Gastrocnemius medialis (tissue), 4 donors: ENCODE measurements at places on chromosomes 5 and 9. TPM values are rescaled to one million over a fixed set of nuclear protein-coding genes. Genes with fewer than 3 reads are reported as not detected.

DNA sequence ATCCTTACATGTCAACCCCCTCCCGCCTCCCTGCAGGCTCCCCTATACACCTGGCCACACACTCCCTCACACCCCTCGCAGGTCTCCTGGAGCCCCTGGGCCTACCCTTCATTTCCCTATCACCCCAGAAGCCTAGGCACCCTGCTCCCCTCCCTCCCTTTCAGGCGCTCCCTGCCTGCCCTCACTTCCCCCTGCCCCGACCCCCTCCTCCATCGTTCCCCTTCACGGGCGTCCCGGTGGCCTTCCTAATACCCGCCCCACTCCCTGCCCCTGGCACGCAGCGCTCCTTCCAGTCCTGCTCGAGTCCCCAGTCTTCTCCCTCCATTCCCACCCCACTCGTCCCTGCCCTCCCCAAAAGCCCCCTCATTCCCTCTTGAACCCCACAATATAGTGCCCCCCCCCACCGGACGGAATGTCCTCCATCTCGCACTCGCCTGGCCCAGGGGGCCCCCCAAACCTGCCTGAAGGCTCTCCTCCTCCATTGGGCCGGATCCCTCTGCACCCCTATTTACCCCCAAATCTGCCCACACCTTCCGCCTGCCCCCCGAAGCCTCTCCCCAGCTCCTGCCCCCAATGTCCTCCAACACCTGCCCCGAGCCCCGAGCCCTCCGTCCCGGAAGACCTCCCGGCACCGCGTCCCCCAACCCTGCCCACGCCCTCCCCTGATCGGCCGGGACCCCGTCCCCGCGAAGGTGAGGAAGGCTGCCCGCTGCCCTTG lies 746 bp downstream of the STRBP start:
- no peaks in the 10 kb centered on the region for H3K27me3 ChIP-seq
- H3K4me3 ChIP-seq: peak overlapping the region; percentile 82
- H3K36me3 ChIP-seq: no peaks in the 10 kb centered on the region
- no peak for DNase-seq
- H3K4me1 ChIP-seq: no peaks in the 10 kb centered on the region

DNA sequence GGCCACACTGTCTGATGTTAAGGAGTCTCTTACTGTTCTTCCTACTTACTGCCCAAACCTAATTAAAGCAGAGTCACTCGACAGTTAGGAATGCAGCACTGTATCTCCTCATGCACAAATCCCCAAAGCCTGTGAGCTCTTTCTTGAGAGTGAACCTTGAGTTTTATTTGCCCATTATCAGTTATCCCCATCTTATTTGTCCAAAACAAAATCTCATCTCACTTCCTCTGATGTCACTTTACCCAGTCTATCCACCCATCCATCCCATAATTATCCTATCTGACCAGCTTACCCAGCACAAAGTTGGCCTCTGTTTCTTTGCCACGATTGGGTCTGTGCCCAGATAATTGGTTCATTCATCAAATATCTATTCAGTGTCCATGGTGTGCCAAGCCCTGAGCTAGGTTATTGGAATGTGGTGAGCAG lies 250.8 kb downstream of the SLIT3 start:
- DNase-seq: no peak
- no peaks in the 10 kb centered on the region for H3K36me3 ChIP-seq

- no peak overlapping the region for H3K4me3 ChIP-seq
- DNase-seq: no peak
- H3K27ac ChIP-seq: no peak overlapping the region
- H3K27me3 ChIP-seq: no peaks in the 10 kb centered on the region
These were observed 23.7 kb upstream of the MROH2B start for GRCh38 chr5:41094871-41095270.

DNA sequence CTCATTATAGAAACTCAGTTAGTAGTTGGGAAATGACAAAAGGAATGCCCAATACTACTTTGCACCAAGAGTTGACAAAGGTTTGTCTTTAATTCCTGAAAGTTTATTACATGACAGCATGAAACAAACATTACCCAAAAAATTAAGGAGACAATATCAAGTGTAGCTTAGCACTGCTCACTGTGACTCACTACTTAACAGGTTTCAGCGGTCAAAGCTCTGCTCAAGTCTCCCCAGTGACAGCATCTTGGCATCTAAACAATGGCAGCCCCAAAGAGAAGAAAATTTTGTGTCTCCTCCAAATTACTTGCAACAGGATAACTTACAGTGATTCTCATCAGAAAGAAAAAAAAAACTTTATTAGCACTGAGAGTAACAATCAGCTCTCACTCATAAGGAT lies 1030.2 kb downstream of the EFNA5 start:
- H3K4me3 ChIP-seq: no peak overlapping the region
- H3K27me3 ChIP-seq: no peaks in the 10 kb centered on the region
- H3K36me3 ChIP-seq: no peaks in the 10 kb centered on the region
- H3K4me1 ChIP-seq: no peaks in the 10 kb centered on the region
- DNase-seq: no peak

DNA sequence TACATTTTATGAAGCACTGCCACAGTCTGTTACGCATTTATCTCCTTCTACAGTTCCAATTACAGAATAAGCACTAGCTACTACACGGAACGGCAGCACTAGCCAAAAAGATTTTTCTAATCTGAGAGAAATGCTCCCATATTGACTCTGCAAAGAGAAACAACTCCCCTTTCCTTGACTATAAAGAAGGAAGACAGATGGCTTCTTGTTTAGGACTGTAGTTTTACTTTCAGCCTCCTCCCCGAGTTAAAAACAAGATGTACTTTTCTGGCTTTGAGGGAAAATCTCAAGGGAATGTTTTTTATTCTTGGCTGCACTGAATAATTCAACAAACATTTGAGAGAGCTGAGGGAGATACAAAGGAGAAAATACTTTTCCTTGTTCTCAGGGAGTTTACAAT lies 1.9 kb upstream of the SLC44A1 start:
- H3K4me1 ChIP-seq: peaks cover 13% of the 10 kb centered on the region
- H3K4me3 ChIP-seq: no peak overlapping the region
- no peaks in the 10 kb centered on the region for H3K27me3 ChIP-seq
- H3K27ac ChIP-seq: peak overlapping the region; percentile 75
- H3K36me3 ChIP-seq: no peaks in the 10 kb centered on the region

DNA sequence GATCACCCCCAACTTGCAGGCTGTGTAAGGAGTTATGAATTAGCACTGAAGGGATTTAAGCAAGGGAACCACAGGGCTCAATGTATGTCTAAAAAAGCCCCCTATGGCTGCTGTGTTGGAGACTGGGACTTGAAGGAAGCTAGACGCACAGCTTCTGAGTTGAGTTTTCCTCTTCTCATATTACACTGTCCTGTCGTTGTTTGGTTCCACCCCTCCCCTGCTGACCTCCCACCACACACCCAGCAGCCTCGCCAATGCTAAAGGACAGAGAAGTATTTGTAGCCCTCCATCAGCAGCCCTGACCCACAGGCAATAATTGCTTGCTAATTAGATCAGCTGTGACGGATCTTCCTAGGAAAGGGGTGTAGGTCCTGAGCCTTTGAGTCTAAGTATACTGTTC lies 15.1 kb upstream of the CARTPT start:
- H3K27ac ChIP-seq: no peak overlapping the region
- H3K4me3 ChIP-seq: no peak overlapping the region
- H3K27me3 ChIP-seq: no peaks in the 10 kb centered on the region
- H3K4me1 ChIP-seq: no peaks in the 10 kb centered on the region
- DNase-seq: no peak
- no peaks in the 10 kb centered on the region for H3K36me3 ChIP-seq

- H3K4me3 ChIP-seq: no peak overlapping the region
- H3K27me3 ChIP-seq: no peaks in the 10 kb centered on the region
- H3K4me1 ChIP-seq: no peaks in the 10 kb centered on the region
- no peak for DNase-seq
- no peak overlapping the region for H3K27ac ChIP-seq
These were observed 266.1 kb downstream of the GRIA1 start for GRCh38 chr5:153756540-153756939.

- no peak for DNase-seq
- H3K36me3 ChIP-seq: no peaks in the 10 kb centered on the region
- no peaks in the 10 kb centered on the region for H3K27me3 ChIP-seq
- H3K27ac ChIP-seq: no peak overlapping the region
- H3K4me3 ChIP-seq: no peak overlapping the region
These were observed 1594.1 kb downstream of the EFNA5 start for GRCh38 chr5:106076655-106077054.

DNA sequence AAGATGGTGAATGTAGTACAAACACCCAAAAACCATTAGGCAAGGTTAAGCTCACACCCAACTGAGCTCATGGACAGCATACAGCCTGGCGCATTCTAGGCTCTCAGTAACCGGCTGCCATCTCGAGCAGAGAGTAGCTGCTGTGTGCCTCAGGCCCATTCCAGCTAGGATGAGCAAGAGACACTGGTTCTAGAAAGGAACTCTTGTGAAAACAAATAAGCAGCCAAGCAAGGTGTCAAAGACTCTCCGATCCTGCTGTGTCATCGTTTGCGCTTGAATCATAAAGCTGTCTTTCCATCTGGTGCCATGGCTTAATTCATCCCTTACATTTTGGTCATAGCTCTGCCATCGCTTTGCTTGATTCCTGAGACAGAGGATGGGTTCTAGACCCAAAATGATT lies 135.4 kb upstream of the MSX2 start:
- H3K4me3 ChIP-seq: no peak overlapping the region
- no peaks in the 10 kb centered on the region for H3K4me1 ChIP-seq
- H3K36me3 ChIP-seq: no peaks in the 10 kb centered on the region
- H3K27me3 ChIP-seq: no peaks in the 10 kb centered on the region
- no peak overlapping the region for H3K27ac ChIP-seq
- no peak for DNase-seq

DNA sequence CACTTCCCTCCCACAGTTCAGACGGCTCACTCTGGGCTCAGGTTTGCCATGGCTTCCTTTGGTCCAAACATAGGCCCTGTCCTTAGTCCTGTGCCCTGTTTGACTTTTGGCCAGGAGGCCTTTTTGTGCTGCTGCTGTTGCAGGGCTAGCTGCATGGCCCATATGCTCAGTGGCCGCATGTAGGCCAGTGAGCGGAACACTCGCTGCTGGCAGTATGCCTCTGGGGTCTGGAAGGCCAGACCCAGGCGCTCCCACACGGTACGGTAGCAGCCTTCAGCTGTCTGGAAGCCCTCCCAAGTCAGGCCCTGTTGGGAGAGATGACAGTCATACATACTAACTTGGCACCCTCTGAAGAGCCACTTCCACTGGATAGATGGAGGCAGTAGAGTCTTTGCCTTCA lies 4.7 kb downstream of the CREB3 start:
- H3K27ac ChIP-seq: no peak overlapping the region
- peaks cover 80% of the 10 kb centered on the region for H3K36me3 ChIP-seq
- H3K4me1 ChIP-seq: peaks cover 14% of the 10 kb centered on the region
- no peaks in the 10 kb centered on the region for H3K27me3 ChIP-seq
- no peak for DNase-seq
- H3K4me3 ChIP-seq: no peak overlapping the region

GRCh38 chr5:31412324-31412723 lies 119.6 kb downstream of the DROSHA start:
- no peaks in the 10 kb centered on the region for H3K4me1 ChIP-seq
- H3K4me3 ChIP-seq: no peak overlapping the region
- no peaks in the 10 kb centered on the region for H3K27me3 ChIP-seq
- peaks cover 37% of the 10 kb centered on the region for H3K36me3 ChIP-seq
- no peak overlapping the region for H3K27ac ChIP-seq

DNA sequence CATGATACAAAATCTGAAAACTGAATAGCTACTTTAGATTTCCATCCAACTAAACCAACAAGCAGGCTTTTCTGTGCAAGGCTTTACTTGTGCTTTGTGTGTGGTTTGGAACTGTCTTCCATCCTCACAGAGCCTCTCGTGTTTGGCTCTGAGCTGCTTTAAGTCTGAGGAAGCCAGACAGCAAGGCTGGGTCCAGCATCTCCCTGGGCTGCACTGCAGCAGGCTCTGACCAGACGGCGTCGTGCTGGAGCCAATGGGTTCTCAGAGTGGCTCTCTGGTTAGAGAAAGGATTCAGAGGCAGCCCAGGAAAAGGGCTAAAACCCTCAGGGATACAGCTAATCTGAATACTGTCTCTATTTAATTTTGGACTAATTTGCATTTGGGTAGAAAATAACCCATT lies 207.9 kb upstream of the EFNA5 start:
- H3K4me1 ChIP-seq: no peaks in the 10 kb centered on the region
- H3K27me3 ChIP-seq: no peaks in the 10 kb centered on the region
- no peak overlapping the region for H3K4me3 ChIP-seq
- no peaks in the 10 kb centered on the region for H3K36me3 ChIP-seq

- H3K27me3 ChIP-seq: no peaks in the 10 kb centered on the region
- H3K4me3 ChIP-seq: no peak overlapping the region
- no peaks in the 10 kb centered on the region for H3K36me3 ChIP-seq
- H3K4me1 ChIP-seq: peaks cover 56% of the 10 kb centered on the region
- H3K27ac ChIP-seq: peak overlapping the region; percentile 100
These were observed 5.7 kb downstream of the RCL1 start for GRCh38 chr9:4798281-4799032.

GRCh38 chr5:35319333-35320002 lies 89.2 kb upstream of the PRLR start:
- H3K36me3 ChIP-seq: no peaks in the 10 kb centered on the region
- peak; percentile 6 for DNase-seq
- no peak overlapping the region for H3K27ac ChIP-seq
- no peaks in the 10 kb centered on the region for H3K4me1 ChIP-seq
- H3K4me3 ChIP-seq: no peak overlapping the region

GRCh38 chr9:110126986-110127864 lies 80.7 kb downstream of the C9orf152 start:
- H3K4me1 ChIP-seq: peaks cover 39% of the 10 kb centered on the region
- peak; percentile 5 for DNase-seq
- H3K36me3 ChIP-seq: no peaks in the 10 kb centered on the region
- no peak overlapping the region for H3K4me3 ChIP-seq
- H3K27me3 ChIP-seq: no peaks in the 10 kb centered on the region
- peak overlapping the region; percentile 76 for H3K27ac ChIP-seq

DNA sequence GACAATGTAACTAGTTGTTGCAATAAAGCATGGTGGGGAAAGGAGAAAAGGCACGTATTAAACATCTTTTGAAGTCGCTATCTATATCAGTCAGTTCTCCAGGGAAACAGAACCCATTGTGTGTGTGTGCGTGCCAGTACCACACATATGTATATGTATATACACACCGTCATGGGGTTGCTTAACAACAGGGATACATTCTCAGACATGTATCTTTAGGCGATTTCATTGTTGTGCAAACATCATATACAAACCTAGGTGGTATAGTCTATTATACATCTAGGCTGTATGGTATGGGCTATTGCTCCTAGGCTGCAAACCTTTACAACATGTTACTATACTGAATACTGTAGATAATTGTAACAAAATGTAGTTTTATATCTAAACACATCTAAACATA lies 2.3 kb downstream of the CDKN2B-AS1 start:
- DNase-seq: no peak
- peaks cover 4% of the 10 kb centered on the region for H3K27me3 ChIP-seq
- H3K4me1 ChIP-seq: peaks cover 4% of the 10 kb centered on the region
- no peak overlapping the region for H3K27ac ChIP-seq
- H3K4me3 ChIP-seq: no peak overlapping the region

TMOD1 gene
- 82.3 TPM for total RNA-seq

TRPM3 gene
- 0.66 TPM for total RNA-seq

IL7R gene
- total RNA-seq: 1.0 TPM

CCNO gene
- not detected for total RNA-seq
